ENCODE measurements at places on chromosomes 3 and 15. TPM values are rescaled to one million over a fixed set of nuclear protein-coding genes. Genes with fewer than 3 reads are reported as not detected.

DNA sequence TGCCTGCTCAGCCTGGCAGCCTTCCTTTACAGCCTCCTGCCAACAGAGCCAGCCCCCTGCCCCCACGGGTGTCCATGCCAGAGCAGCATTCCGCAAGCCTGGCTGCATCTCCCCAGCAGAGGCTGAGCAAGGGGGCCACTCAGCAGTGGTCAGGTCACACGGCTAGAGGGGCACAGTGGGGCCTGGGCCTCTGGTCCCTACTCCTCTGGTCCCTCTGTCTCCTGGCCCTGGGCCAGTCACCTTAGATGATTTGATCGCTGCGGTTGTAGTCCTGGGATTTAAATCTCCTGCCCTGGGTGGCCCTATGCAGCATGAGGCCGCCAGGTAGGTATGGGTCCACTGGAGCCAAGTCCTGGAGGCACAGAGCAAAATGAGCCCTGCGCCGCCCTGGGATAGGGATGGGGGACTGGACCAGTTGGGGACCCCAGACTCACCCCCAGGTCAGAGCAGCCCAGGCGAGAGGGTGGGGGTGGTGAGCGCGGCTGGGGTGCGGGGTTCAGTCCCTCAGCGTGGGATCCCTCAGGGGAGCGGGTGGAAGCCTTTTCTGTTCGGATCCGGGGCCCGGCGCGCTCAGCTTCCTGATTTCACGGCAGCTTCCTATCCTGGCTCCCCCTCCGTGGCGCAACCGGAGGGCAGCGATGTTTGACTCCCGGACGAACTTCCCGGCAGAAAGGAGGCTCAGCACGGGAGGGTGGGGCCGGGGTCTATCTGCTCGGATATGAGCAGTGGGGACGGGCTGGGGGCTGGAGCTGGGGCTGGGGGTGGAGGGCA, at the start of gene ZBTB47:
Gene ZBTB47 (plus strand): TSS at position 138 of the 771 bp plus-strand sequence. CDS start 4,659 bp downstream, outside the sequence.
- no peak for DNase-seq

DNA sequence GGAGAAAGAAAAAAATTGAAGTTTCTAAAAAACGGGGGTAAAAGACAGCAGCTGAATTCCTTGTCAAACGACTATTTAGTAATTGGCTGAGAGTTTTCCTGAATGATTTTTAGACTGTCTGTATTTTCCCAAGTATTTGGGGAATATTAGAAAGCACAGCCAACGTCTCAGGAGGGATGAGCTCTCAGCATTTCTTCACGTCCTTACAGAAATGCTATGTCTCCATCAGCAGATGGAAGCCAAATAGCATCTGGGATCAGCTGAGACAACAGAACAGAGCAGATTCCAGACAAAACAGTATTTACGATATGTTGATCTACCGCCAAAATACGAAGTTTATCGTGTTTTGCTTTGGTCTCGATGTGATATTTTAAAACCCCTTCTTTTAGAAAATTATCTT, 5.3 kb upstream of the TMC3 start:
- DNase-seq = no peak

Gene PCSK6
- total RNA-seq = 11.4 TPM

GRCh38 chr3:164418414-164418813, 659.9 kb downstream of the SI start:
- no peak for DNase-seq
